Hepatocyte (in vitro differentiated cells): ENCODE measurements at places on chromosomes 7 and 10. TPM values are rescaled to one million over a fixed set of nuclear protein-coding genes. Genes with fewer than 3 reads are reported as not detected.

The TAS2R41 gene
- not detected in 2 replicates for polyA plus RNA-seq

The VWDE gene
- polyA plus RNA-seq: 0.13 TPM in 1 of 2 replicates, not detected in the other

The CCNY gene
- polyA plus RNA-seq: 51.3 and 55.8 TPM in 2 replicates

- no peak for DNase-seq
Measured at GRCh38 chr10:70737250-70737649, 47.9 kb downstream of the TBATA start.

GRCh38 chr10:117271427-117271826, 30.5 kb downstream of the SLC18A2 start:
- no peak for DNase-seq

- DNase-seq: peak; percentile 81
Measured at GRCh38 chr7:34747867-34748727, 90.1 kb downstream of the NPSR1 start.

The SPAM1 gene
- not detected in 2 replicates for polyA plus RNA-seq

GRCh38 chr10:111266165-111266564, 189.3 kb downstream of the ADRA2A start:
- no peak for DNase-seq

DNA sequence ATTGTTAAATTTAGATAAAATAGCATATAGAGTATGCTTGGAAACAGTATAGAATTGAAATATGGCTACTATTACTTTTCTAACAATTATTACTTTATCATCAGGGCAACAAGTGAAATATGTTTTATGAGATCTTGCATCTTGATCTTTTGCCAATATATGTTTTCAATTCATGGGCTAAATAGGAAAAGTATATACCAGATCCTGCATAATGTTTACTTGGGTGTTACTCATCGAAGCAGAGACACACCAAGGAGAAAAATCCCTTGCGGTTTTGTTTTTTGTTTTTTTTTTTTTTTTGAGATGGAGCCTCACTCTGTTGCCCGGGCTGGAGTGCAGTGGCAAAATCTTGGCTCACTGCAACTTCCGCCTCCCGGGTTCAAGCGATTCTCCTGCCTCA, 541.4 kb downstream of the SUGCT start:
- no peak for DNase-seq

The GPR37 gene
- 3.6 and 4.7 TPM in 2 replicates for polyA plus RNA-seq

DNA sequence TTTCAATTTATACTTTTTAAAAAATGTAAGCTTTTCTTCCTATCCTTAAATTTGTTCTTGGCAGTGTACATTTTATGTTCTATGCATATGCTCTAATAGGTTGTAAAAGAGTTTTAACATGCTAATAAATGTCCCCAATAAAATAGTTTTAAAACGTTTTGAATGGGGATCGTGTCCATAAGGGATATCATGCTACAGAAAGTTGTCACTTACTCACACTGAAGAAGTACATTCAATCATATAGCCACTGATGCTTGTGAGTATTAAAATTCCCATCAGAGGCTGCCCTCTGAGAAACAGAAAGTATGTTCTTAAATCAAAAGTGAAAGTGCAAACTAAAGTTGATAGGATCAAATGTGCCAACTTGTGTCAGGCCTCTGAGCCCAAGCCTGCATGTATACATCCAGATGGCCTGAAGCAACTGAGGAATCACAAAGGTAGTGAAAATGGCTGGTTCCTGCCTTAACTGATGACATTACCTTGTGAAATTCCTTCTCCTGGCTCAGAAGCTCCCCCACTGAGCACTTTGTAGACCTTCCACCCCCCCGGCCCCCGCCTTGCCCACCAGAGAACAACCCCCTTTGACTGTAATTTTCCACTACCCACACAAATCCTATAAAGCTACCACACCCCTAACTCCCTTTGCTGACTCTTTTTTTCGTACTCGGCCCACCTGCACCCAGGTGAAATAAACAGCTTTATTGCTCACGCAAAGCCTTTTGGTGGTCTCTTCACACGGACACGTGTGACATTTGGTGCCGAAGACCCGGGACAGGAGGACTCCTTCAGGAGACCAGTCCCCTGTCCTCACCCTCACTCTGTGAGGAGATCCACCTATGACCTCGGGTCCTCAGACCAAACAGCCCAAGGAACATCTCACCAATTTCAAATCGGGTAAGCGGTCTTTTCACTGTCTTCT, 877 bp upstream of the NOD1 start:
- DNase-seq: no peak

DNA sequence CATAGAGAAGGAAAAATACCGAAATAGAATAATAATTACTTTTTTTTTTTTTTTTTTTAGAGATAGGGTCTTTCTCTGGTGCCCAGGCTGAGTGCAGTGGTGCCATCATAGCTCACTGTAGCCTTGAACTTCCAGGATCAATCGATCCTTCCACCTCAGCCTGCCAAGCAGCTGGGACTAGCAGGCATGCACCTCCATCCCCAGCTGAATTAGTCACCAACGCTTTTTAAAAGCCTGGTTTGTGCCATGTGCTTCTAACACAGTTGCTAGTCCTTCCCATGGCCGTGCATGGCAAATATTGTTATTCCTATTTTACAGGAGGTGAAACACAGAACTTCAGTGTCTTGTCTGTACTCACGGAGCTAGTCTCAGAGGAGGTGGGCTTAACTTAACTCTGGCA, 23.2 kb downstream of the LYZL2 start:
- DNase-seq: no peak
